ENCODE measurements at places on chromosomes 1 and 21.

DNA sequence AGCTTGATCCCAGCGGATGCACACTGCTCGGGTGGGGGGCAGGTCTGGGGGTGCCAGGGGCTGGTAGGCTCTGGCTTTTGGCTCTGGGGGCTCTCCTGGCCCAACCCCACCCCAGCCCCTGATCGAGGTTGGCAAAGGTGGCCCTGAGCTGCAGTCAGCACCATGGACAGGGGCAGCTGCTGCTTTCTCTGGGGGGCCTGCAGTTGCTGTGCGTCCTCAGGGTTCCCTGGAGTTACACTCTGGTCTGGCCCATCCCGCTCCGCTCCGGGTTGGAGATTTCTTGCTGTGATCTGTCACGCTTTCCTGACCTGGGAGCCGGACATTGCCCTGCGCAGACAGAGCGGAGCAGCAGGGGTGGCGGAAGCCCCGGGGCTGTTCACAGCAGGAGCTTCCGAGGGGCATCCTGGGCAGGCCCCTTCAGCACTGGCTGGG, 8.0 kb upstream of the PLCH2 start:
- DNase-seq = peak; percentile 23

DNA sequence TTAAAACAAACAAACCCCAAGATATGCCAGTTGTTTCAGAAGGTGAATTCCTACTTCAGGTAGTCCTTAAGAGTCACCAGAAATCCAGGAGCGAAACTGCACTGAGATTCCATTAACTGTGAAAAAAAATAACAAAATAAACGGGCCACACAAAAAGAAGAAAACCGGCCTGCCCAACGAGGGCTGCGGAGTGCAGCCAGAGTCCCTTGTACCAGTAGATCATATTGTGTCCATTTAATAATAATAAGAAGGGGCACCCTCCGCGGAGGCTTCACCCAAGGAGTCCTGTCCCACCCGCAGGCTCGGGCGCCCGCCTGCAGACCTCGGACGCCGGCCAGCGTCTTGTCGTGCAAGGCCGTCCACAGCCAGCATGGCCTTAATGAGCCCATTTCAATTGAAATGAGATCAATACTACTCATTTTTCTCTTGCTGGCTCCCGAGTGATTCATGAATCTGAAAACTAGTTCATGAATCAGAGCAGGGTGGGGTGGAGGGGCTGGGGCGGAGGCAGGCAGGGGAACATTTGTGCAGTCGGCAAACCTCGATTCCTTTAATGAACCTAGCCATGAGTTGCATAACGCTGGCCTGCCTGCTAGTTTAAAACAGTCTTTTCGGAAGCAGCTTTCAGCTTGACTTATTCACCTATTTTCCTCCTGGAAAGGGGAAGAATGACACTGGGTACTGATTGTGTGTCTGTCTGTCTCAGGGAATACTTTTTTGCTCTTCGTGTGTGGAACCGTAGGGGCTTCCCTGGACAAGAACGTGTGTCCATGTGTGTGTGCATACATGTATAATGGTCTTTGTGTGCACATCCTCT, 113.1 kb upstream of the IRF2BP2 start:
- DNase-seq = peak; percentile 92

GRCh38 chr1:44835738-44836675, 7.0 kb downstream of the PTCH2 start:
- DNase-seq = peak; percentile 71

GRCh38 chr1:214280386-214281020, 456 bp upstream of the SMYD2 start:
- peak; percentile 34 for DNase-seq

DNA sequence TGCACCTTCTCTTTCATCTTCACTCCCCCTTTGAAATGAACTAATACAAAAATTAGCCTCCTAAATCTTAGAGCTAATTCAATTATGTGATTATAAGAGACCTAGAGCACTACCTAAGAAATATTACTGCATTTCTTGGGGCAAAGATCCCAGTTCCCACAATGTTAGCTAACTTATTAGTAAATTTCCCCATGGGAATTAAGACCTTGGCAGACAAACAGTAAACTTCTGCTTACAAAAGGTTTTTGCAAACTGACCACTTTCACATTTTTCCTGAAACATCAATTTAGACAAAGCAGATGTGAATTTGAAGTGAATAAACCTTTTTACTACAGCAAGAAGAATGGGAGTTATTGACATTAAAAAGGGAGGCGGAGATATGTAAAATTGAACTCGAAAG, 34.6 kb upstream of the LHX8 start:
- no peak for DNase-seq

DNA sequence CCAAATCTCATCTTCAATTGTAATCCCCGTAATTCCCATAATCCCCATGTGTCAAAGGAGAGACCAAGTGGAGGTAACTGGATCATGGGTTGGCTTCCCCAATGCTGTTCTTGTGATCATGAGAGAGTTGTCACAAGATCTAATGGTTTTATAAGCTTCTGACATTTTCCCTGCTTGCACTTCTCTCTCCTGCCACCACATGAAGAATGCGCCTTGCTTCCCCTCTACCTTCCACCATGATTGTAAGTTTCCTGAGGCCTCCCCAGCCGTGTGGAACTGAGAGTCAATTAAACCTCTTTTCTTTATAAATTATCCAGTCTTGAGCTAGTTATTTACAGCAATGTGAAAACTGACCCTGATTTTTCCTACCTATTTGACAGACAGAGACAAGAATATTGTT, 162.5 kb upstream of the SYT6 start:
- DNase-seq = no peak

- no peak for DNase-seq
These were observed 277.3 kb downstream of the KAZN start for GRCh38 chr1:14875524-14876509.

- DNase-seq = no peak
These were observed 1441.2 kb downstream of the PLA2G4A start for GRCh38 chr1:188269956-188270355.

DNA sequence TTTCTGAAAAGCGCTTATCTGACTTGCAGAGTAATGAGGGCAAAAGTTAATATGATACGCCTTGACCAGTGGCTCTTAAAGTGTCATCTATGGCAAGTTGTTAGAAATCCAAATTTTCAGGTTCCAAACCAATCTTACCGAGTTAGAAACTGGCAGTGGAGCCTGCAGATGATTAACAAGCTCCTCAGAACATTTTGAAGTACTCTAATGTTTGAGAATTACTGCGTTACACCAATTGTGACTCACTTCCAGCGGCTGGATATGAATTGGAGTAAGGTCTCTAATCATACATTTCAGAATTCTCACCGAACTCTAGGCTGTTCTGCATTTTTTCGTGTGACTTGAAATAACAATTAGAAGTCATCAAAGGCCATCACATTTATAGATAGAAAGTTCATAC, 73.5 kb upstream of the TMPRSS15 start:
- no peak for DNase-seq

GRCh38 chr1:7988576-7988975, 27.1 kb downstream of the PARK7 start:
- no peak for DNase-seq

DNA sequence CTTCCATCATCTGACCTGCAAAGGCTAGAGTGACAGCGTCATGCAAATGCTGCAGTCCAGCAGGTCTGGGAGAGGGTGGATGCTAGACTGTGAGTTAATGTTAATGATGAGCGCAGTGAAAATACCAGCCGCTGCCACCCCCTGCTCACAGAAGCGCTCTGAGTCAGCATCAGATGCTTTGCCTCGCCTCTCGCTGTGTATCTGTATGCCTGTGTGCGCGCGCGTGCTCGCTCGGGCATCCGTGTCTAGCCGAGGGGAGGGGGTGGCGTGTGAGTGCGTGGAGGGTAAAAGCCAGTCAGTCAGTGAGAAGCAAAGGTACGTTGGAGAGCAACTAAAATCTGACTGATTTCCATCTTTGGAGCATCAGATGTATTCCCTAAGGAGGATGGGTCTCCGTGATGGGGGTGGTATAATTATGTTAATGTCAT, 858.7 kb downstream of the USP25 start:
- peak; percentile 80 for DNase-seq

DNA sequence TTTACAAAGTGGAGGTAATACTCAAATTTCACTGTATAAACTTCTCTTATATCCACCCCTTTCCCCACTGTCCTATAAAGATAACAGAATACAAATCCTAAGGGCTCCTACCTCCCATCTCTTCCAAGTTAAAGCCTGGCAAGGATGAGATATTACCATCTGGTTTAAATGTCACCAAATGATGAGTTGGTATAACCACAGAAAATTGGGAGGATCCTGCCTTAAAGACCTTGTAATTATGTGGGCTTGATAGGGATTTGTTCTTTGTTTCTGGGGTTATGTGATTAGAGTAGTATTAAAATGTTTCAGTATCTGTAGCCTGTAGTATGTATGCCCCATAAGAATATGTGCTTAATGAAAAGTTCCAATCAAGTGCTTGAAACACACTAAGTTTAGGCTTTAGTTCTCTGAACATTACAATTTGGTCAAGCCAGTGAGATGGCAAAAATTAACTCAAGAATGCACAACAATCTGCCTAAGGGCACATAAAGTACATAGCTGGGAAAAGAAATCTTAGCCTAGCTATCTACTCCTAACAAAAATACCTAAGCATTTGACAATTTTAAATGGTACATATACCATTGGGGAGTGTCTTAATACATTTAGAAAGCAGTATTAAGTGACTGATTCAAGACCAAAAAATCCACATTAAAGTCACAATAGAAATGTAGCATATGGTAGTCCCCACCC, 14.0 kb downstream of the KDM5B start:
- DNase-seq = no peak

GRCh38 chr1:214504330-214504729, 47.1 kb downstream of the PTPN14 start:
- DNase-seq = no peak
